ENCODE measurements at places on chromosomes 13 and 19.

GRCh38 chr19:35539314-35539713 is 6.1 kb downstream of the GAPDHS start:
- DNase-seq, result no peak

DNA sequence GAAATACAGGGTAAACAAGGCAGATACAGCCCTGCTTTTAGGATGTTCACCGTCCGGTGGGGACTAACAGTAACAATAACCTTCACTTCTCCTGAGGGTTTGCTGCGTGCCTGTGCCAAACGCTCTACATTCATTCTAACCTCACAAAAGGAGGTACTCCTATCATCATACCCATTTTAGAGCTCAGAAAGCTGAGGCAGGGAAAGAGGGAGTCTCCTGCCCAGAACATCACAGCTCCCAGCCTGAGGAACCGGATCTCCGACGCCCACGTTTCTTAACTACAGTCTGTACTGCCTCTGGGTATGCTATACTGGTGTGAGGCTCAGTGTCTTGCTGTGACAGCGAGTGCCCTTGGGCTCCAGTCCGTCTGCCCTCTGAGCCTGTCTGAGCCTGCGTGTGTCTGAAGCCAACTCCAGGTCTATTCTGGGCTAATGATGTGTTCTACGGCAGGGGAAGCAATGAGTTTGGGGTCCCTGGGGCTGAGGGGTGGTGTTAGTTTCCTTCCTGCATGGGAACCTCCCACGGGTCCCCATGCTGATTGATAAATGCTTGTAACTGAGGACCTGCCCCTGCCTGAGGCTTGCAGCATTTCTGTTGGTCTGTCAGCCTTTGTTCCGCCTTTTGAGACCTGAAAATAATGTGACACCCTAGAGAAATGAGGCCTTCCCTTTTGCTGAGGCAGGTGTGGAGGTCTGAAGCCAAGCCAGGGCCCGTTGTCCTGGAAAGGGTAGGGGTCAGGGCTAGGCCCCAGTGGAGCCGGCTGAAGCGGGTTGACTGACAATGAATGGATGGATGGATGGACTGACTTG is 4.9 kb downstream of the LIPE start:
- DNase-seq, result no peak

GRCh38 chr19:29268721-29269393 is 55.9 kb upstream of the UQCRFS1 start:
- DNase-seq, result no peak

DNA sequence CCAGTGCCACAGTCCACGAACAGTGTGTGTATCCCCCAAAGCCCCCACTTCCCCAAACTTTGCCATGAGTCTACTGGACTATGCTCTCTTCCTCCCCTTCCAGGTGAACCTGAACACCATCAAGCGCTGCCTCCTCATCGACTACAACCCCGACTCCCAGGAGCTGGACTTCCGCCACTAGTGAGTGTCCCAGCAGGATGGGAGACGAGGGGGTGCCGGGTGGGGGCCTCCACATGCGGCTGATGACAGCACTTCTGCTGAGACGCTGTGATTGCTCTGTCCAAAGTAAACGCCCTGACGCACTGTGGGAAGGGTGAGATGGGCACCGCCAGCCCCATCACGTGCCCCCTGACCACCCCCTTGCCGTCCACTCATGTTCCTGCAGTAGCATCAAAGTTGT is 2.0 kb upstream of the P2RY11 start:
- DNase-seq, result no peak

DNA sequence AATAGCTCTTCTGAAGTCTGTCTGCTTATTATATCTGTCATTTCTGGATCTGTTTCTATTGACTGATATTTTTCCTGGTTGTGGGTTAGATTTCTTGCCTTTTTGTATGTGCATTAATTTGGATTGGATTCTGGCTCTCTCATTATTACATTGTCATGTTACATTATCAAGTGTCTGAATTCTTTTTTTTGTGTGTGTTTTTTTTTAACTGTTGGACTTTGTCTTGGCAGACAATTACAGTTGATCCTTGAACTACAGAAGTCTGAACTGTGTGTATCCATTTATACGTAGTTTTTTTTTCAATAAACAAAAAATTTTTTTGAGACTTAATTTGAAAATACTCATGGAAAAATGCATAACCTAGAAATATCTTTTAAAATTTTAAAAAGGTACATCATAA is 22.5 kb downstream of the RFC3 start:
- no peak for DNase-seq

DNA sequence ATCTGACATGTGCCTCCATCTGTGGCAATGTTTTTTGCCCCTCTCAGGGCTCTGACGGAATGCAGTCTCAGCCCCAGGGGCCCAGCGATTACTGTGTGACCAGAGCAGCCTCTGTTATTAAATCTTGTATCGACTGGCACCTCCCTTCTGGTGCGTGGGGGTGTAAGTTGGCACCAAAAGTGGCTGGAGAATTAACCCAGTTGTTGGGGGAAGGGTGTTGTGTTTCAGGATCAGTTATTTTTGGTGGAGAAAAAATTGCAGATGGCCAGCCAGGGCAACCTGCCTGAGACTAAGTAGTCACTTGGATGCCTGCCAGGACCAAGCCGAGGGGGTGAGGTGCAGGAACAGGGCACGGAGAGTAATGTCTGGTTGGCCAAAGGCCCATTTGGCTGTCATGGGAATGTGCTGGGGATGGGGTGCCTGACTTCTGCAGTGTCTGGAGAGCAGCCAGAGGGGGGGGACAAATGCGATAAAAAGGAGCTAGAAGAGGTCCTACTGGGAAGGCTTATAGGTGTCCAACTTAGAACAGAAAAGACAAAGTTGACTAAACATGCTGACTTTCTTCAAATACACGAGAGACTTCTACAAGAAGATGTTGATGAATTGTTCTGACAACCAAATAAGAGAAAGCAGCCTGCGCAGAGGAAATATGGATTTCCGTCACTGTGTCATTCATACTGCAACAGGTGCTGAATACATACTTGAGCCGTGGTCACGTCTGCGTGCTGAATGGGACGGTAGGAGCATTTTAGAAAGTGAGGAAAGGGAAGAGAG is 69.8 kb downstream of the SIAH3 start:
- no peak for DNase-seq

All from thymus (tissue), 14 donors.